Activated naive CD4-positive, alpha-beta T cell (primary cell): ENCODE measurements at places on chromosomes 12 and 14.

GRCh38 chr14:85531587-85532373 lies 1.8 kb downstream of the FLRT2 start:
- no peak for DNase-seq

DNA sequence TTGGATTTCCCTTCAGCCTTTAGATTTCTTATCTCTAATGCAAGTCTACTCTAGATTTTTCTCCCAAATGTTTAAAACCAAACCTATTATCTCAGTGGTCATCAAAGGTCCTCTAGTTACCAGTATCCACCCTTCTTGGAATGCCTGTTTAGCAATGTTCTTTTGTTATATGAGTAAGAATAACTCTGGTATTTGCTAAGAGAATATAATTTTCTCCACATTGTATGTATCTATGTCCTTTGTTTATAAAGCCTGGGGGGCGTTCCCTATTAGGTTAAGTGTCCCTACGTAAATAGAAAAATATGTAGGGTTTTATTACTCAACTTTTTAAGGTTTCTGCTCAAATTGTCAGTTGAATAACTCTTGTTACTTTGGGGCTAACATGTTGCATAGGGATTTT lies 27.3 kb downstream of the PPM1A start:
- no peak for DNase-seq

DNA sequence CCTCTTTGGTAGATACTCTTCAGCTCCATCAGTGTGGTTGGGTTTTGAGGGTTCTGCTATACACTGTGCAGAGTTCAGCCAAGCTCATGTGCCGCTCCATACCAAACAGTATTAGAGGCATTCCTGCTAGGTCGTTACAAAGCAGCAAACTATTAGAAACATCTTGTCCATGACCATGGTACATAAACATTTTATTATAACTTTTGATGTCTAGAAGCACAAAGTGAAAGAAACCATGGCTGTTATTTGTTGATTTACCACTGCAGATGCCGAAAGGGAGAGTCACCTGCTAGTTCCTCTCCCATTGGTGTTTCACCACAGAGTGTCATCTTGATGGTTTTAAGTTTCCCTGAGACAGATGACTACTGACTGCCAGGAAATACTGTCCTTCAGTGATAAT lies 242.0 kb downstream of the ADAMTS20 start:
- no peak for DNase-seq

DNA sequence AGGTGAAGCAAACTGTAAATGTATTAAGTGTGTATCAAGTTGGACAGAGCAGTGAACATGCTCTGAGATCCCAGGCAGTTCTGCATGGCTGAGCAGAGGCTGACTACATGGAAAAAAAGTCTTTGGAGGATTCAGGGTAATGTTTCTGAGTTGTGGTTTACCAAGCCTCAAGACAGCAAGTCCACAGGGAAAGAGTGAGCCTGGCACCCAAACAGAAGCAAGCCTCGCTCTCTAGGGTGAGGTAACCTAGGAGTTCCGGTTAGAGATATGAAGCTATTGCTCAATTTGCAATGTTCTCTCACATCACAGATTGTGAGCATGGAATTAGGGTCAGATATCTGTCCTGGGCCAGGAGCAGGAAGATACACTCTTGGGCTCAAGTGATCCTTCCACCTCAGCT lies 158.6 kb downstream of the MON2 start:
- no peak for DNase-seq

DNA sequence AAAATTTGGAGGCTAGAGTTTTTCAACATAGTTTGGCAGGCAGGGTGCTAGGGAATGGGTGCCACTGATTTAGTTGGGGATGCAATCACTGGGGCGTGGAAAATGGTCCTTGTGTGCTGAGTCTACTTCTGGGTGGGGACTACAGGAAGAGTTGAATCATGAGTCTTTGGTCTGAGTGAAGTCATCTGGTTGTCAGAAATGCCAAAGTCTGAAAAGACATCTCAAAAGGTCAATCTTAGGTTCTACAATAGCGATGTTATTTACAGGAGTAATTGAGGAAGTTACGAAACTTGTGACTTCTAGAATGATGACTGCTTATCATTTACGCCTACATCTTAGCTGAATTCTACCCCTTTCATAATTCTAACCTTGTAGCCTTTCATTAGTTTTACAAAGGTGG lies 209.1 kb downstream of the NUBPL start:
- no peak for DNase-seq
